Pericardium fibroblast (primary cell): ENCODE measurements at places on chromosomes 6 and 20. TPM values are rescaled to one million over a fixed set of nuclear protein-coding genes. Genes with fewer than 3 reads are reported as not detected.

The CCM2L gene
- not detected in 2 replicates for total RNA-seq

The DLL1 gene
- 1.8 TPM in 1 of 2 replicates, not detected in the other for total RNA-seq

The SCRT2 gene
- total RNA-seq = not detected in 2 replicates

The ZSCAN16 gene
- 0.09 and 0.58 TPM in 2 replicates for total RNA-seq

The SIRPG gene
- not detected in 2 replicates for total RNA-seq

The FANCE gene
- total RNA-seq = 4.9 and 5.0 TPM in 2 replicates

The NT5E gene
- 40.6 and 65.3 TPM in 2 replicates for total RNA-seq

The CRISP2 gene
- not detected in 2 replicates for total RNA-seq

The PRDM1 gene
- 0.12 and 0.51 TPM in 2 replicates for total RNA-seq

The SGK2 gene
- not detected in 2 replicates for total RNA-seq

The TRIM15 gene
- not detected in 2 replicates for total RNA-seq

The TAPBP gene
- 62.6 and 65.8 TPM in 2 replicates for total RNA-seq

The MYLK2 gene
- total RNA-seq = not detected in 2 replicates

The TTI1 gene
- total RNA-seq = 8.6 and 11.7 TPM in 2 replicates

The TGM3 gene
- under 0.01 TPM in 1 of 2 replicates, not detected in the other for total RNA-seq

The SMLR1 gene
- not detected in 2 replicates for total RNA-seq

The CLPSL2 gene
- total RNA-seq = not detected in 2 replicates

The EEF1A2 gene
- total RNA-seq = 0.09 and 0.35 TPM in 2 replicates

The ENPP5 gene
- total RNA-seq = 0.51 and 0.70 TPM in 2 replicates

The TRAM2 gene
- 77.6 and 92.5 TPM in 2 replicates for total RNA-seq

The HSF2 gene
- total RNA-seq = 5.5 and 9.7 TPM in 2 replicates

The SPTLC3 gene
- 2.1 and 5.0 TPM in 2 replicates for total RNA-seq

The ID1 gene
- total RNA-seq = 150 and 254 TPM in 2 replicates

The NTSR1 gene
- not detected in 2 replicates for total RNA-seq

The NKX2-2 gene
- not detected in 2 replicates for total RNA-seq

The PAX1 gene
- not detected in 2 replicates for total RNA-seq
